ENCODE measurements at places on chromosomes 5 and 9.

GRCh38 chr9:108620767-108621166 lies 235.0 kb downstream of the ACTL7B start:
- no peak for DNase-seq

DNA sequence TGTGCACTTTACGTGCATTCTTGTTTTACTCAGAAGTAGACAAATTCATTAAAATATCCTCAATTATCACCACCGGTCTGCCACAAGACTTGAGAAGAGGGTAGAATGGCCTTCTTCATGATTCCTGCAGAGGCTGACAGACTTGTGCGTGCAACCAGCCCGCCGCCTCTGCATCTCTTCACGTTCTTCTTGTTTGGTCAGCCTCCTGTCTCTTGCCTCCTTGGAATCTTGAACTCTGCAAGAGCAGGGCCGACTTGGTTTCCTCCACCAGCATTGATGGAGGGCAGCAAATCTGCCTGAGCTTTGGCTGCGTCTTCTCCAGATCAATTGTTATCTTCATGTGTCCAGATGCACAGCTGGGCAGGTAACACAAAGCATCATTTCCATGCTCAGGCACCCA lies 20.2 kb downstream of the UBE2QL1 start:
- DNase-seq = no peak

- no peak for DNase-seq
Measured at GRCh38 chr9:129761901-129762369, 9.1 kb upstream of the PTGES start.

GRCh38 chr5:175840050-175840841 lies 31.1 kb upstream of the CPLX2 start:
- DNase-seq = no peak

DNA sequence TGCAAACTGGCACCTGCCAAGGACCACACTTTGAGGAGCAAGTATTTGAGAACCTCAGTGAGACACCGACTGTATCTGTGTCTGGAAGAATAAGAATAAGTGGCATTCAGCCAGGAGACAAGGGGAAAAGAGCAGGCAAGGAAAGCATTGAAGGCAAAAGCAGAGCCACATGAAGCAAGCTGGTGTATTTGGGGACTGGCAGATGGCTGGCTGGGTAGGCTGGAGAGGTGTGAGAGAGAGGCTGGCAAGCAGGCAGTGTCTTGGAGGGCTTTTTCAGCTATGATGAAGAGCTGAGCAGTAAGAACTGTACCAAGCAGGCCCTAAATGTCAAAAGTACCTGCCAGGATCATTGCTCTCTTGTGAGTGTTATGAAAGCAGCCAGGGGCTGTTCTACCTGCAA lies 14.1 kb upstream of the C5orf58 start:
- DNase-seq = no peak

DNA sequence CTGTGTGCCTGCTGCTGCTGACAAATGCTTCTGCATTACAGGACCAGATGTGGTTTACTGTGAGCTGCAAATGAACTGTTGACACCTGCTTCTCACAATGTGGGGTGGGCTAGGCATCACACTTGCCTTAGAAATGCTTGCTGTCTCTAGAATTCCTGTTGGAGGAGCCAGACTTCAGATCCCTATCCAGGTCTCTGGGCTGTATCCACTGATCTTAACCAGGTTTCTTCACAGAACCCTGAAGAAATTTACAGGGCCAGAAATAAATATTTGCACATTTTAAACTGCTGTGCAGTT lies 255.4 kb downstream of the FAM114A2 start:
- DNase-seq = no peak

GRCh38 chr5:78509884-78510769 lies 138.4 kb downstream of the LHFPL2 start:
- DNase-seq = no peak

- DNase-seq = no peak
Measured at GRCh38 chr5:171762021-171762608, 23.5 kb upstream of the SMIM23 start.

DNA sequence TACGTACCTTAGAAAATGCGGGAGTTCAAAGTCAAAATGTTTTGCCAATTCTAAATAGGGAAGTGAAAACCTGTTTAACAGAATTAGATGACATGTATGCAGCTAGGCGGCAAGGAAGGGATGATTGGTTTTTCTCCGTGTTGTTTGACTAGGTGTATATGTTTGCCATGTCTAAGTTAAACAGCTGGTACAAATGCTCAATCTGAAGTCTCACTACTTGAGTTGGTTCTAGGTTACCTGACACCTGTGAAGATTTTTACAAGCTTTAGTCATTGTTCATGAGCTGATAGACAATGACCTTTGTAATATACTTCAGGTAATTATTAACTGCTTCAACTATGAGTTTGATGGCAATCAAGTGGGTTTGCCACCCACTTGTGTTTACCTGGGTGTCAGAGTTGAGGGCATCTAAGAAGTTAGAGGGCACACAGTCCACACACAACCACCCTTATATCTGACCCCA lies 74.3 kb downstream of the SLC44A1 start:
- no peak for DNase-seq

DNA sequence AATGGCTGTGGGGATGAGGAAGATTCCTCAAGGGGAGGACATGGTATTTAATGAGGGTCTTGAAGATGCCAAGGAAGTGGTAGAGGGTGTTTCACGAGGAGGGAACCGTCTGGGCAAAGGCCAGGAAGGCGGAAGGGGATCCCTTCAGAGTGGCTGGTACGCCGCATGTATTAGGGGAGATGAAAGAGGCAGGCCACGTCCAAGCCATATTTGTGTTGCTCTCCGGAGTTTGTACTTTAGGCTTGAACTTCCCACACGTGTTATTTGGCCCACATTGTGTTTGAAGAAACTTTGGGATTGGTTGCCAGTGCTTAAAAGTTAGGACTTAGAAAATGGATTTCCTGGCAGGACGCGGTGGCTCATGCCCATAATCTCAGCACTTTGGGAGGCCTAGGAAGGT lies 1.2 kb downstream of the FXN start:
- DNase-seq = no peak

GRCh38 chr9:131827821-131828369 lies 88.0 kb upstream of the RAPGEF1 start:
- DNase-seq = no peak

DNA sequence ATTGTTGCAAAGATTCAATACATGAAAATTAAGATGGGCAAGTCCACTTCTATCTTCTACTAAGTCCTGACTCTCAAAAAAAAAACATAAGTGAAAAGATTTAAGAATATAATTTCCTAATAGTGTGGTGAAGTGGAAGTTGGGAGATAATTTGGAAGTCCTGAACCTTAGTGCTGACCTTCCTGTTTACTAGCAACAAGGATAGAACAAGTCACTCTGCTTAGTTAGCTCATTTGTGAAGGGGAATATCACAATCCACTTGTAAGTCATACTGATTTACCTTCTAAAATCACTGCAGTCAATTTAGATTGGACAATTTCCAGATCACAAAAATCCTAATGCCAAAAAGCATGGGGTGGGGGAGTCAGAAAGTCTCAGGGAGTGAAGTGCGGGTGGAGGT lies 43.4 kb upstream of the PCSK5 start:
- DNase-seq = no peak

DNA sequence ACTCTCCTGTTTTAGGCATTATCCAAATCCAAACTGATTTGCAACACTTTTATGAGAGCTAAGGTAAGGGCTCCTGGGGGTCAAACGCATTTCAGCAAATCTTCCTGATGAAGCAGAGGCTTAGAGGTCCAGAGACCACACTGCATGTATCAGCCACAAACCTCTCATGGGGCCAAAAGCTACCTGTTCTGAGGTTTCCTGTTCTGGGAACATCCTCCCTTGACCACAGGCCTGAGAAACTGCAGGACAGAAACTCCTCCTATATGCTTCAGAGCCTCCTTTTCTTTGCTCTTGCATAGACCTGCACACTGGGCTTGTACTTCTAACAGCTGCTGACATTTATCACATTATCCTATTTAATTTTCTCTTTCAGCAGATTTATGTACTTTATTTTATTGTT lies 92.6 kb downstream of the OR2K2 start:
- DNase-seq = no peak

DNA sequence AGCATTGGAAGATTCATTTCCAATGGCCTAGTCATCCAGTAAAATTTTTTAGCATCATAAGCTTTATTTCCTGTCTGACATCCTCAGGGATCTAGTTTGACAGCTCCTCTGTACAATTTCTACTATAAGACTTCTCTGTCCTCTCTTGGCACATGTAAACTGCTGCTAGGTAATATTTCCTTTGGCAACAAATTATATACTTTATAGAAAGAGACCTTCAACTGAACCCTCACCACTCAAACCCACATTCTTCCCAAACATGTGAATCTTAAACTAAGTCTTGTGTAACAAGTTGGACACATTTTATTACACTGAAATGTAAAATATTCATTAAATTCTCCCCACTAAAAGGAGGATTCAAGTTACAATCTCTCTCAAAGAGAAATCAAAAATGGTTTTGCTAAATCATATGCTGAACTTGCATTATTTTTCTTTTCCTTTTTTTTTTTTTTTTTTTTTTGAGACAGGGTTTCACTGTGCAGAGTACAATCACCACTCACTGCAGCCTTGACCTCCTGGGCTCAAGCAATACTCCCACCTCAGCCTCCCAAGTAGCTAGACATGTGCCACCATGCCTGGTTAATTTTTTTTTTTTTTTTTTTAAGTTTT lies 36.9 kb downstream of the SCAI start:
- no peak for DNase-seq

GRCh38 chr5:96610747-96611146 lies 51.4 kb upstream of the CAST start:
- no peak for DNase-seq

DNA sequence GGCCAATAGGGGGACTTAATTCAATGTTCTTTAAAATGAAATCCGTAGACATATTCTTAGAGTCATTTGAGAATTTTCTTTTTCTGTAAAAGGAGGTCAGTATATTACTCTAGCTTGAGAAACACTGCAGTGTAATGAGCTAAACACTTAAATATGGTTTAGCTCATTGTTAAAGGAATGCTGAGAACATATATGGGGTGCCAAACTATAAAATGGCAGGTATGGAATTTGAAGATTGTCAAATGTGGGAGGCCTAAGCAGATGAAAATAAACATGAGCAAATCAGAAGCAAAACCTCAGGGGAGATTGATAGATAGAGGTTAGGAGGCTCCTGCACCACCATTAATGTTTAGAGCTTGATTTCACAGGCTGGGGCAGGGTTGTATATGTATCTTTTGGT lies 57.9 kb downstream of the STX17 start:
- no peak for DNase-seq

DNA sequence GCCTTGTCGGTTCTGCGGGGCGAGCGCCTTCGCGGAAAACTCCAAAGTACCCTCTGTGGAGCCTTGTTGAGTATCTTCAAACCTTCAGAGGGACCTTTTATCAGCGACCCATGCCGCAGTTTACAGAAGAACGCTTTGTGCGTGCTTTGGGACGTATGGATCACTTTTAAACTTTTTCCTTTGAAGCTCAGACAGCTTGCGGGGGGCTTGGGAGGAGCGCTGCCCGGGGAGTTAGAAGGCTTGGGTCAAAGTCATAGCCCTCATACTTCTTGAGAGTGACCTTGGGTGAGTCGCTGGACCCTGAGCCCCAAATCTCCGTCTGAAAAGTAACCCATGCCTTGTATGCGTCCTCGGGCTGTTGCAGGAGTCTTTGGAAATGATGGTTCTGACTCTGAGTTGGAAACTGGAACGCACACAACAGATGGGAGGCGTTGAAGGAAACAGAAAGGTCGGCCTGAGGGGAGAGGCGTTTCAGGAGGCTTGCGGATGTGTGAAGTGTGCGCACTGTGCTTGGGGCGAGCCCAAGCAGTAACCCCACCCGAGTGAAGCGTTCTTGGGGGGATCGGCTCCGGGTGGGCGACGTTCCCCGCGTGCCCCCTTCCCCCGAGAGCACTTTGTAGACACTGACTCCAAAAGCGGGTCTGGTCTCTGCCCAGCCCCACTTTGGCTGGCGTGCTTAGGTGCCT lies 661 bp upstream of the SLC25A51 start:
- DNase-seq = no peak

DNA sequence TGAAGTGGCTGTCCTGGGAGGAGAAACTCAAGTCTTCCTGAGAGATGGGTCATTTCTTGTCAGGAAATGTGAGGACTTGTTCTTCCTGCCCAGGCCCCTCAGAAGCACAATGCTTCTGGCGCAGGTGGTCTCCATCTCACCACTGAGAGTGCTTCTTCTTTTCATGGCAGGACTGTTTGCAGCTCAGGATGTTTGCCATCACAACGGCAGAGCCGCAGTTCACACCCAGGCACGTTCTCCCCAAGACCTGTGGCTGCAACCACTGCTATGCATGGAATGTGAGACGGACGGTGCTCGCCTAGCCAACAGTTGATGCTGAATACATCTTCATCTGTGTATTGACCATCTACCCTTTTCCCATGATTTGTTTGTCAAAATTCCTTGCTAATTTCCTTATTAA lies 216.3 kb downstream of the GADD45G start:
- no peak for DNase-seq

- DNase-seq = no peak
Measured at GRCh38 chr5:116861666-116862065, 287.0 kb upstream of the SEMA6A start.

GRCh38 chr5:172716796-172717313 lies 54.1 kb downstream of the DUSP1 start:
- peak; percentile 19 for DNase-seq

DNA sequence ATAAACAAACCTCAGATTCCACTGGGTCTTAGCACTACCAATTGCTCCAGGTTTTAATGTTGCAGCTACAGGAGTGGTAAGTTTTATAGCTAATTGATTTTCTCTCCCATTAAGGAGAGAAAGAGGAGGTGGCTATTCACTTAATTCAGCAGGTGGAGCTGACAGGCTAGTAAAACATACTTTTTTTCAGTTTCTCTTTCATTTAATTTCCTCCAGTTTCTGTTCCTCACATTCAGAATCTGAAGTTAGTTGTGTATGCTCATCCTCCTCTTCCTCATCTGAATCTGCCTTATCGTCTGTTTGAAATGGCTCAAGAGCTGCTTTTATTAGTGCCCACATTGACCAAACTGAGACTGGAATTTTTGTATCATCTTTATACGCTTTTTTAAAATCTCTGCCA lies 98.0 kb downstream of the PLPPR1 start:
- DNase-seq = no peak

DNA sequence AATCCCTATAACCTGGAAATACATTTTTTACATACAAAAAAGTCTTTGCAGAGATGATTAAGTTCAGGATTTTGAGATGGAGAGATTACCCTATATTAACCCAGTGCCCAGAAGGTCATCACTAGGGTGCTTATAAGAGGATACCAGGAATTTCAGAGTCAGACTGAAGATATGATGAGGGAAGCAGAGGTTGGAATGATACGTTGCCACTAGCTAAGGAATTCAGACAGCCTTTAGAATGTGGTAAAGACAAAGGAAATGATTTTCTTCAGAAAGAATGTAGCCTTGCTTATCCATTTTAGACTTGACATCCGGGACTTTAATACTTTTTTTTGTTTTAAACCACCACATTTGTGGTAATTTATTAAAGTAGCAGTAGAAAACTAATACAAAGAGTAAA lies 2176.8 kb upstream of the C9orf72 start:
- no peak for DNase-seq

- no peak for DNase-seq
Measured at GRCh38 chr5:109998726-109999125, 309.0 kb downstream of the MAN2A1 start.

GRCh38 chr9:115596021-115596745 lies 478.2 kb upstream of the TNC start:
- peak; percentile 73 for DNase-seq
